ENCODE measurements at places on chromosomes 12 and 14.
A peak's percentile ranks its signal among the peaks of the same experiment; 100 is the strongest.

- no peak for DNase-seq
Measured at GRCh38 chr14:68363843-68364767, 428.8 kb downstream of the ZFP36L1 start.

DNA sequence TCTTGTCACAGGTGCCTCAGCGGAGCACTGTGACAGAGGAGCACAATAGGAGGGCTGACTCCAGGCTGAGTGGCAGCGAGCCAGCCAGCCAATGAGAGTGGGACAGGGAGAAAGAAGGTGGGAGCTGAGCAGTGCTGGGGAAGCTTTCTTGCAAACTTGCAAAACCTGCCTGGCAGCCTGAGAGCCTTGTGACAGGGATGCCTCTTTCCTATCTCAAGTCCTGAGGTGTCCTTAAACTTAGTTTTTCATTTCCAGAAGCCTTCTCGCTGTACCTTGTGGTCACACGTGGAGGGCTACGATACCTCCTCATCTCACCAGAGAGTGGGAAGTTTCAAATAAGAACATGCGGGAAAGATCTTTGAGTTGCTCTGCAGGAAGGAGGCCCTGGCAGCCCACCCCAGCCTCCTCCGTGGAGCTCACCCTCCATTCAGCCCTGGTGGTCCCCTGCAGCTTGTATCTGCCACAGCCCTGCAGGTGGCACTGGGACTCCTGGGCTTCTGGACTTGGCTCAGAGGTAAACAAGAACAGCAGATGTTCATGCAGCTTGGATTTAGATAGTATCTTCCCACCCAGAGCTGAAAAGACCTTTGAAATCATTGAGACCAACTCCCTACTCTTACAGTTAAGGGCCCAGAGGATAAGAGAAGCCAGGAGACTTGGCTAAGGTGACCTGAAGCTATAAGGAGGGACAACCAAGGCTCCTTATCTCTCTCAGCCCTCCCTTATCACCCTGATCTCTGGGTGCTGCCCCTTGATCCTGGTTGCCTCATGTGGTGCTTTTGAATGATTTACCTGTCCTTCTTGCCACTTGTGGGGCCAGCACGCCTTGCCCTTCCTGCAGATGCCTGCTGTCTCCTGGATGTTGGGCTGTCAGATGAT lies 153.5 kb upstream of the MAX start:
- peak; percentile 89 for DNase-seq

DNA sequence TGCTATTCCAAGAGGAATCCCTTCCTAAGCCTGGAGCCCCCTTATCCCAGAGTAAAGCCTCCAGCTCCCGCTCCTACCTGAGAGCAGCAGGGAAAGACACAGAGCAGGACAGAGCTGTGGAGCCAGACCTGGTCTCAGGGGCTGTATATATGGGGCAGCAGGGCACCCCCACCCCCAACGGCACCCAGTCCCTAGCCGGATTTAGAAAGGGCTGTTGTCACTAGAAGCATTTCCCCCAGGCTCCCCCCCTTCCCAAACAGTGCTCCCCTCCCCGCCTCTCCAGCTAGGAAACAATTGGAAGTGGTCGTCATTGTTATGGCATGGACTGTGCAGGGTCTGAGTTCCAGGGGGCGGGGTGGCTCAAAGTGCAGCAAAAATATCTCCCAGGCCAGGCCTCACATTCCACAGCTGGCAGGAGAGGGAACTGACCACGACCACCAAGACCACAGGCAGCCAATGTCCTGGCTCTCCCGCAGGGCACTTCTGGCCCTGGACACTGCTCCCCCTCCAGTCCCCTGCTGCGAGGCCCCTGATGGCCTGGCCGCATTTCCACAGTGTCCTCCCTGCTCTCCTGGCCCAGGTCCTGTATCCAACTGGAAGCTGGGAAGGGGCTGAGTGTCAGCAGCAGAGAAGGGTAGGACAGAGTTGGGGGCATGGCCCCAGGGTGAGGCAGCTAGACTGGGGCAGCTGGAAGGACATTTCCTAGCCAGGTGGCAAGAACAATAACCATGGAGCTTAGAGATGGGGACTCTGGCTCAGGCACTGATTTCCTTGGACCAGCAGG lies at the start of gene MYH7:
MYH7 (minus strand) TSS at position 118 of the 784 bp plus-strand sequence. CDS start 1,928 bp downstream, outside the sequence.
- DNase-seq: no peak

- DNase-seq: no peak
Measured at GRCh38 chr12:40663781-40664180, 28.5 kb upstream of the CNTN1 start.

DNA sequence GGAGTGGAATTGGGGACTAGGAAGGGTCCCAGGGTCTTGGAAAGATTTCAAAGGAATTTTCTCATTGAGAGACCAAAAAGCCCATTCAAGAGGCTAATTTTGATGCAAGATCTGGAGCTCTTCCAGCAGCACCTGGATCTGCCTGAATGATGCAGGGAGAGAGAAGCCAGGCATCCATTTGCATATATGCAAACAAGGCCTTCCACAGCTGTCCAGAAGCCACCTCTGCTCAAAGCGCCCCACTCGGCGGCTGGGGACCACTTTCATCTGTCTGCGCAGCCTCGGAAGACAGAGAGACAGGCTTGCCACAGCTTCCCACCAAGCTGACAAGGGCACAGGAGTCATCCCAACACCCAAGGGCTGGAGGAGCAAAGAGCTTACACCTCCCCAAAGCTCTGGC lies 295.6 kb downstream of the DPF3 start:
- DNase-seq: peak; percentile 84
